Activated CD8-positive, alpha-beta T cell treated with anti-CD3 and anti-CD28 coated beads, Interleukin-2, amount 10 ng/mL, durations not matched to agents 7 days and 5 days (primary cell): ENCODE measurements at places on chromosomes 13 and 19.

GRCh38 chr13:81142306-81142999 lies 801.5 kb upstream of the SPRY2 start:
- DNase-seq: no peak

DNA sequence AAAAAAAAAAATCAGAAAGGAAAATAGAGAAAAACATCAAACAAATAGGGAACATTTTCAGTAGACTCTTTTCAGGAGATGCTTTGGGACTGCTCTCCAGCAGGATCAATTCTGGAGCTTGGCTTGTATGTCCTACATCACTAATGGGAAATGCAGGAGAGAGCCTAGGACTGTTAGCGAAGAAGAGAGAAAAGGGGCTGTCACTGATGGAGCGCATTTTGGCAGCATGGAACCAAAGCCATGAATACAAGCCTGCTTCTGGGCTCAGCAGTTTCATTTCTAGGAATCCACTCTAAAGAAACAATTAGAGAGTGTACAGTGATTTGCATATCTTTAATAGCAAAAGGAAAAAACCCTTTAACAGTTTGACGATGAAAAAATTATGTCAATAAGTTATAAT lies 203.9 kb downstream of the NUFIP1 start:
- no peak for DNase-seq

GRCh38 chr13:95623141-95623540 lies 21.4 kb downstream of the DZIP1 start:
- no peak for DNase-seq

- no peak for DNase-seq
Observed at GRCh38 chr13:105816994-105817393, 718.5 kb downstream of the EFNB2 start.

DNA sequence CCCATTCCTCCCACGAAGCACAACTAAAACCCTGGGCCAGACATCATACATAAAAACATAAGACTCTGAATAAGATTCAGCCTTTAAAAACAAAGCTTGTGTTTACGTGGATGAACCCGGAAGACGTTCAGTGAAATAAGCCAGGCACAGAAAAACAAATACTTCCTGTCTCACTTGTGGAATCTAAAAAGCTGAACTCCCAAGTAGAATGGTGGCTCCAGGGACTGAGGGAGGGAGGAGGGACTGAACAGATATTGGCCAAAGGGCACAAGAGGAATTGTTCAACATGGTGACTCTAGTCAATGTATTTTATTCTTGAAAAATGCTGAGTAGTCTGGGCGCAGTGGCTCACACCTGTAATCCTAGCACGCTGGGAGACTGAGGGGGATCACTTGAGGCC lies 35.7 kb upstream of the TPM4 start:
- no peak for DNase-seq

DNA sequence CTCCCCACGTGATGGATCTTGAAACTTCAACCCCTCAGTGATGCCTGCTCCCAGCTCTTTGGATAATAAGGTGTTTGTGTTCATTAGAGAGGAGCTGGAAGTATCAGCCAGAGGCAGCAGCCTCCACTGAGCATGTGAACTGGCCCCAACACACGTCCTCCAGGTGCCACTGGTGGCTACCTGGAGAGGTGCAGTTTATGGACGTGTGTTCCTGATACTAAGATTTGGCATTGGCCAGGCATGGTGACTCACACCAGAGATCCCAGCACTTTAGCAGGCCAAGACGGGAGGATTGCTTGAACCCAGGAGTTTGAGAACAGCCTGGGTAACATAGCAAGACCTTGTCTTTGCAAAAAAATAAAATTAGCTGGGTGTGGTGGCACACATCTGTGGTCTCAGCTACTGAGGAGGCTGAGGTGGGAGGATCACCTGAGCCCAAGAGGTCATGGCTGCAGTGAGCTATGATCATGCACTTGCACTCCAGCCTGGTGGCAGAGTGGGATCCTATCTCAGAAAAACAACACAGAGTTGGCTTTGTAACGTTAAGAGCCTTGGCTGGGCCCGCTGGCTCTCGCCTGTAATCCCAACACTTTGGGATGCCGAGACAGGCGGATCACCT lies 34.4 kb downstream of the SLC25A42 start:
- DNase-seq: no peak

- peak; percentile 35 for DNase-seq
Observed at GRCh38 chr19:2014731-2015607, 545 bp downstream of the BTBD2 start.

DNA sequence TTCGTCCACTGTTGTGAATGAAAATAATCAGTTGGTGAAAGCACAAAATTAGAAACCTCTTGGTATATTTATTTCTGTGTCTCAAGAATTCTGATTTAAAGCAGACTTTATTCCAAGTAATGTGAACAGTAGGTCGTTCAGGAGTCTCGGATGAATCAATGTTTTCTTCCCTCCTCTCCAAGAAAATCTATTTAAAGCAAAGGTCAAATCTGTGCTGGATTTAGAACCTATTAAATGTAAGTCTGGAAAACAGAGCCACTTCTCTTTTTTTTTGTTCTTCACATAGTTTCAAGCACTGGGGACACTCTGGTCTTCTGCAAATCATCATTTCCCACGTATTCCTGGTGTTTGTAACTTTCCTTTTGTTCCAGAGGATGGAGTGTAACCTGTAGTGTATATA lies 312.7 kb downstream of the ATP8A2 start:
- DNase-seq: no peak

GRCh38 chr13:58302349-58302748 lies 670.8 kb downstream of the PCDH17 start:
- DNase-seq: no peak

GRCh38 chr13:105135852-105136615 lies 1399.4 kb downstream of the EFNB2 start:
- DNase-seq: no peak

GRCh38 chr13:54287062-54287764 lies 1258.6 kb downstream of the OLFM4 start:
- DNase-seq: no peak
